ENCODE measurements at places on chromosomes 5 and 9. TPM values are rescaled to one million over a fixed set of nuclear protein-coding genes. Genes with fewer than 3 reads are reported as not detected.

Gene CARTPT
- polyA plus RNA-seq, result 20.2 TPM

Gene LRSAM1
- polyA plus RNA-seq, result 35.4 TPM

Gene KIF24
- 4.0 TPM for polyA plus RNA-seq

Gene ASPN
- 41.1 TPM for polyA plus RNA-seq

Gene AQP3
- 1.6 TPM for polyA plus RNA-seq

DNA sequence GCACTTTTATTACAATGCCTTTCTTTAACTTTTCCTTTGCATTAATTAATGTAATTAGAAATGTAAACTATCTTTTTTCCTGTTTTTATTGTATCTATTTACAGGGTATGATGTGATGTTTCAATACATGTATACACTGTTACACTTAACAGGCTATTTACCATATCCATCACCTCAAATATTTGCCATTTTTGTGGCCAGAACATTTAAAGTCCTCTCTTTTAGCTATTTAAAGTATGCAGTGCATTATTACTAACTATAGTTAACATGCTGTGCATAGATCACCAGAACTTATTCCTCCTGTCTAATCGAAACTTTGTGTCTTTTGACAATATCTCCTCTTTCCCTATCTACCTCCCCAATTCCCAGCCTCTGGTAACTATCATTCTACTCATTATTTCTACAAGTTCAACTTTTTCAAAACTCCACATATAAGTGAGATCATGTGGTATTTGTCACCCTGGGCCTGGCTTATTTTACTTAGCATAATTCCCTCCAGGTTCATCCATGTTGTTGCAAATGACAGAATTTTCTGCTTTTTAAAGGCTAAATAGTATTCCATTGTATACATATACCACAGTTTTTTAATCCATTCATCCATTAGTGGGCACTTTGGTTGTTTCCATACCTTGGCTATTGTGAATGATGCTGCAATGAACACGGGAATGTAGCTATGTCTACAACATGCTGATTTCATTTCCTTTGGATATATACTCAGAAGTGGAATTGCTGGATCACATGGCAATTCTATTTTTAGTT, 32.8 kb downstream of the OR2K2 start:
- no peak overlapping the region for H3K4me3 ChIP-seq
- H3K4me1 ChIP-seq, result peaks cover 3% of the 10 kb centered on the region
- no peaks in the 10 kb centered on the region for H3K36me3 ChIP-seq
- DNase-seq, result no peak
- H3K27me3 ChIP-seq, result no peaks in the 10 kb centered on the region

DNA sequence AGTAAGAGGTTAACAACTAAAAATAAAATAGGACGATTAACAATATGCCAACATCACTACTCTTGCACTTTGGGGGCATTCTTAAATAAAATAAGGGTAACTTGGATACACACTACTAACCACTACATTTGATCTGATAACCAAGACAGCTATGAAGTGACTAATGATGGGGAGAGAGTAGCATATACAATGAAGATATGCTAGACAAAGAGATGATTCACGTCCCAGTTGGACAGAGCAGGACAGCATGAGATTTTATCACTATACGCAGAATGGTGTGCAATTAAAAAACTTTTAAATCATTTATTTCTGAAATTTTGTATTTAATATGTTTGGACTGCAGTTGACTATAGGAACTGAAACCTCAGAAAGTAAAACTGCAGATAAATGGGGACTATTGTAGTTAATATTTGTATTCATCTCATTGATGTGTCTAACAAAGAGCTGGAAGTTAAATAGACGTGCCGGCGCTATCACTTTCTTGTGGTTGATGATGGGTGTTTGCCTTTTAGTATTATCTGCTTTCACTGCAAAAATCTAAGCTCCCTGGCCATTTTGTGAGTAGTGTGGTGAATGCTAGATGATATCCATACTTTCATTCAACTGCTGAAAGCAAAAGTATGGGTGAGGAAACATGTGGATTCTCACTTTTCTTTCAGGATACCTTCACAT, 18.7 kb downstream of the GIN1 start:
- H3K36me3 ChIP-seq, result peaks cover 3% of the 10 kb centered on the region
- H3K4me3 ChIP-seq, result no peak overlapping the region
- no peaks in the 10 kb centered on the region for H3K27me3 ChIP-seq
- no peak for DNase-seq
- no peaks in the 10 kb centered on the region for H3K4me1 ChIP-seq
- no peak overlapping the region for H3K27ac ChIP-seq

- H3K36me3 ChIP-seq, result no peaks in the 10 kb centered on the region
- no peak for DNase-seq
- no peak overlapping the region for H3K4me3 ChIP-seq
- no peak overlapping the region for H3K27ac ChIP-seq
- no peaks in the 10 kb centered on the region for H3K27me3 ChIP-seq
- peaks cover 9% of the 10 kb centered on the region for H3K4me1 ChIP-seq
These were observed 101.2 kb downstream of the PCSK1 start for GRCh38 chr5:96331681-96332361.

- no peaks in the 10 kb centered on the region for H3K4me1 ChIP-seq
- H3K27me3 ChIP-seq, result no peaks in the 10 kb centered on the region
- H3K36me3 ChIP-seq, result no peaks in the 10 kb centered on the region
- no peak overlapping the region for H3K27ac ChIP-seq
These were observed 624.9 kb upstream of the GRAMD2B start for GRCh38 chr5:125798307-125798706.

DNA sequence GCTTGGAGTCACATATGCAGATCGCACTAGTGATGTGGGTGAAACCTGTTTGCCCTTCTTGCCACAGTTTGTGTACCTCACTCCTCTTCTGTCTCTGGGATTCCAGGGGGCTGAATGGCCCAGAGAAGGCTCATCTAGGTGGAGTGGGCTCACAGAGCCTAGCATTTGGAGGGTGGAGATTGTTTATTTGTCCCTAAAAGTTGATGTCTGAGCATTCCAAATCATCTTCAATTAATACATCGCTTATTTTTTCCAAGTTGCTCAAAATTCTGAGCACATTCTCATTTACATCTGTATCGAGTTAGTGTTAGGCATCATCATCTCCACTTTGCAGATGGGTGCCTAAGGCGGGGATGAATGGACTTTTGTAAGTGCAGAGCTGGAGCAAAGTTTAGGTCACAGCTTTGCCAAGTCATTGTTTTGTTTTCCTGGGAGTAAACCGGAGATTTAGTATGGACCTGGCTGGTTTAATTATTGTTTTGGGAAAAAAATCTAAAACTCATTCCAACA, 2.0 kb downstream of the ABL1 start:
- H3K27me3 ChIP-seq, result no peaks in the 10 kb centered on the region
- H3K36me3 ChIP-seq, result no peaks in the 10 kb centered on the region
- peaks cover 42% of the 10 kb centered on the region for H3K4me1 ChIP-seq

GRCh38 chr9:104635456-104635855, 17.5 kb upstream of the OR13C9 start:
- H3K27me3 ChIP-seq, result no peaks in the 10 kb centered on the region
- no peak overlapping the region for H3K27ac ChIP-seq

GRCh38 chr9:75274781-75275180, 186.5 kb downstream of the OSTF1 start:
- no peak overlapping the region for H3K4me3 ChIP-seq
- no peak for DNase-seq
- H3K27me3 ChIP-seq, result no peaks in the 10 kb centered on the region
- no peaks in the 10 kb centered on the region for H3K4me1 ChIP-seq
- no peak overlapping the region for H3K27ac ChIP-seq

GRCh38 chr9:123406691-123407216, 50.8 kb downstream of the CRB2 start:
- H3K36me3 ChIP-seq, result peaks cover 13% of the 10 kb centered on the region
- DNase-seq, result peak; percentile 91
- H3K4me3 ChIP-seq, result no peak overlapping the region
- H3K27me3 ChIP-seq, result no peaks in the 10 kb centered on the region
- peaks cover 42% of the 10 kb centered on the region for H3K4me1 ChIP-seq
- no peak overlapping the region for H3K27ac ChIP-seq

- no peaks in the 10 kb centered on the region for H3K27me3 ChIP-seq
- no peak overlapping the region for H3K4me3 ChIP-seq
- H3K36me3 ChIP-seq, result no peaks in the 10 kb centered on the region
- H3K4me1 ChIP-seq, result no peaks in the 10 kb centered on the region
- DNase-seq, result no peak
These were observed 43.2 kb downstream of the ESM1 start for GRCh38 chr5:54942064-54942778.

- H3K27me3 ChIP-seq, result no peaks in the 10 kb centered on the region
- no peaks in the 10 kb centered on the region for H3K4me1 ChIP-seq
- no peak for DNase-seq
- H3K4me3 ChIP-seq, result no peak overlapping the region
- no peak overlapping the region for H3K27ac ChIP-seq
- H3K36me3 ChIP-seq, result no peaks in the 10 kb centered on the region
These were observed 550.6 kb downstream of the CDH10 start for GRCh38 chr5:24094081-24094679.

DNA sequence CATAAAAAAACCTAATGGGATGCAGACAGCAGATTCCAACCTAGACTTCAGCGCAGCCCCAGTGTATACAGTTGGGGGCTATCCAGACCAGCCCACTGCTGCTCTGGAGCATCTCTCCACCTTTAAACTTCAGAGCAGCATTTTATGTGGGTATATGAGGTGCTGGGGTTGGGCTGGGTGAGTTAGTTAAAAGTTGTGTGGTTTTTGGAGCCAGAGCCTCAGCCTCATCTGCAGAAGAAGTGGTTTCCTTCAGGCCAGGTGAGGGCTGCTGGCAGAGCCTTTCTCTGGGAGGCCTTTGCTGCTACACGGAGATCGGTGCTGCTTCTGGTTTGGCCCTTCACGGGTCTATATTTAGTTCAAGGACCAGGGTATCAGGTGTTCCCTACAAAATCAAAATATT, 228.3 kb downstream of the PDZD2 start:
- H3K36me3 ChIP-seq, result no peaks in the 10 kb centered on the region
- no peak for DNase-seq
- no peak overlapping the region for H3K4me3 ChIP-seq

DNA sequence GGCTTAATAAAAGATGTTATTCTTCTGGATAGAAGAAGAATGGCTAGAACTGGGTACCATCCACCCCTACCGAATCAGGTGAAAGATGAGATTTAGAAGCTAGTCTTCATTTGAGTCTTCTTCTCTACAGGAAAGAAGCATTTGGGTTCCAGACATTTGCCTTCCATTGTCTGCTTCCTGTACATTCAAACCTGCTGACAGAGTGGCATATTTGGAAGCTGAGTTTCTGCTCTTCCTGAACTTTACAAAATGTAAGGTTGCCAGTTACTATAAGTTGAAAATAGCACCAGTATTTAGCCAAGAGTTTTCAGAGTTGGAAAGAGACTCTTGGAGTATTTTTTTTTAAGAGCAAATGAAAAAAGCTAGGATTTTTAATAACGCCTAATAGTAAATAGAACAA, 525.4 kb upstream of the TLE4 start:
- H3K27ac ChIP-seq, result no peak overlapping the region
- H3K4me1 ChIP-seq, result no peaks in the 10 kb centered on the region
- no peak overlapping the region for H3K4me3 ChIP-seq
- no peak for DNase-seq

GRCh38 chr9:87184956-87185642, 237.8 kb upstream of the GAS1 start:
- H3K4me3 ChIP-seq, result no peak overlapping the region
- H3K27ac ChIP-seq, result no peak overlapping the region
- no peak for DNase-seq
- no peaks in the 10 kb centered on the region for H3K4me1 ChIP-seq
- H3K36me3 ChIP-seq, result no peaks in the 10 kb centered on the region
- H3K27me3 ChIP-seq, result no peaks in the 10 kb centered on the region

DNA sequence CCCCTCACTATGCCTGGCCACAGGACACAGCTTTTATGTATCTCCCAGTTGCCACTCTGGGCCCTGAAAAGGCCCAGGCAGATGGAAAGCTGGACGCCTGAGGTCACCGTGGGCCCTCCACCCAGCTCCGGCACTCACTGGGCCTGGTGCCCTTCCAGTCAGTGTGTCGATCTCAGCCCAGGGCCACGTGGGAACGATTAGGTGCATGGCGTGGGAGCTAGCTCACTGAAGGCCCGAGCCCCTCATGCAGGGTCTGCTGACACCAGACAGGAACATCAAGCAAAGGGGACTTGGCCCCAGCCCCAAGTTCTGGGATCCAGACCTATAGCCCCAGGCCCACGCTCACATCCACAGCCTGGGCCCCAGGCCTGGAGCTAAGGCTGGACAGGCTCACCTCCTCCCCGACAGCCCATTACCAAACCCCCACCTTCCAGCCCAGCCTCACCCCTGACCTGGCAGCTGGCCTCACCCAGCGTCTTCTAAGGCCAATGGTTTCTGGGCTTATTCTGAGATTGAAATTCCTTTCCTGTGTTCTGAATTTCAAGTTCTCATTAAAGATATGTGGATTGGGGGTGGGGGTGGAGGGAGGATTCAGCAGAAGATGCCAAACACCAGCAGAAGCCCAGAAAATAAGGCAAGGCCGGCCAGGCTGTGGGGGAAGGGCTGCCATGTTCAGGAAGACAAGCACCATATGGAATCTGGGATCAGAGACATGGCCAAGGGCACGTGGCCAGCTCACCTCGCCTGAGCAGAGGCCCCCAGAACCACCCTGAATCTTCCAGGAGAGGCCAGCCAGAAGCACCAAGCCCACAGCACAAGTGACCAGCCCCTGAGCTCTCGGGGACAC, 74.5 kb downstream of the ADAMTS2 start:
- peak overlapping the region; percentile 42 for H3K27ac ChIP-seq
- no peak overlapping the region for H3K4me3 ChIP-seq
- H3K36me3 ChIP-seq, result peaks cover 24% of the 10 kb centered on the region
- peaks cover 68% of the 10 kb centered on the region for H3K4me1 ChIP-seq
- no peaks in the 10 kb centered on the region for H3K27me3 ChIP-seq

DNA sequence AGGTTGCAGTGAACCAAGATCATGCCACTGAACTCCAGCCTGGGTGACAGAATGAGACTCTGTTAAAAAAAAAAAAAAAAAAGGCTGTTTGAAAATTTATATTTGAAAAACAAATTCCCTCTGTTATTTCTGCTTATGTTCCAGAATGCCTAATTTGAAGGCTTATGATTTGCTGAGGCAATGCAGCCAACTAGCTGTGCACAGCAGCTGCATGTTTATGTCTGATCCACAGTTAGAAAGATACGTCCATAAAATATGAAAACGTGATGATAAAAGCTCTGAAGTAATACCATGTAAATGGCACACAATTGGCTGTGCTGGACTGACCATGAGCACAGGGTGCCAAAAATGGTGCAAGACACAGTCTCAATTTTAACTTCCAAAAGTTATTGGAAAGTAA, 453.2 kb downstream of the TUSC1 start:
- peak; percentile 37 for DNase-seq
- H3K27ac ChIP-seq, result no peak overlapping the region
- H3K4me1 ChIP-seq, result no peaks in the 10 kb centered on the region
- no peak overlapping the region for H3K4me3 ChIP-seq
- H3K27me3 ChIP-seq, result no peaks in the 10 kb centered on the region

GRCh38 chr9:31608881-31609280, 775.6 kb upstream of the ACO1 start:
- no peak overlapping the region for H3K4me3 ChIP-seq
- H3K27me3 ChIP-seq, result no peaks in the 10 kb centered on the region
- H3K36me3 ChIP-seq, result no peaks in the 10 kb centered on the region
